ENCODE measurements at places on chromosomes 4 and X.

DNA sequence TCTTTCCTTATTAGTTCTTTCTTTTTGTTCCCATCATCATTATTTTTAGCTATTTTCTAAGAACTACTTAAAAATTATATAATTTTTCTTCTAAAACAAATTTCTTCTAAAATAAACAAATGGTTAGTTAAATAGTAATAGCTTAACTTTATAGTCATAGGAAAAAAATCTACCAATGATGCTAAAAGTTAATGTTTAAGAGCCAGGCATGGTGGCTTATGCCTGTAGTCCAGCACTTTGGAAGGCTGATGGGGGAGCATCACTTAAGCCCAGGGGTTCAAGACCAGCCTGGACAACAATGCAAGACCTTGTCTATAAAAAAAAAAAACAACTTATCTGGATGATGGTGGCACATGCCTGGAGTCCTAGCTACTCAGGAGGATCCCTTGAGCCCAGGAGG is 127.1 kb upstream of the ANXA3 start:
- DNase-seq, result no peak

GRCh38 chrX:41108463-41109205 is 23.4 kb downstream of the USP9X start:
- DNase-seq, result no peak

DNA sequence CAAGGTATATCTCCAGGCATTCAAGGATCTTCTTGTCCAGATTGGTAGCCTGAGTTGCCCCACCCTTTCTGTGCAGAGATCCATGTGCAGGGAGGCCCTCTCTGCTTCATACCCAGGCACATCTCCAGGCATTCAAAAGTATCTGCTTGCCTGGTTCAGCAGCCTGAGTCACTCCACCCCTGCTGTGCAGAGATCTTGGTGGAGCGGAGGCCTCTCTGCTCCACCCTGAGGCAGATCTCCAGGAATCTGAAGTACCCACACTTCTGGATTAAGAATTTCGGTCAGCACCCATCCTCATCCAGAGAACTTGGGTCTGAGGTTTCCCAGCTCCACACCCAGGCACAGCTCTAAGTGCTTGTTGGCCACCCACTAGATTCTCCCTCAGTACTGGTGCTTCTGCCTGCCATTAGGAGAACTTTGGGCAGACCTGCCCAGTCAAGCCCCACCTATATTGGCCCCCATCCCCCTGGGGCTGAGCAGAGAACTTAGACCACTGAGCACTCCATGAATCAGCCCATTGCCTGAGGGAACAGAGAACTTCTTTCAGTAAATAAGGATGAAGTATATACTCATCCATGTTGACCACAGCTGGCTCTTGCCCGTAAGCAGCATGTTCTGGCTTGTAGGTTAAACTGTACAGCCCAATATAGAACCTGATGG is 199.5 kb upstream of the ZCCHC13 start:
- no peak for DNase-seq

- DNase-seq, result peak; percentile 37
These were observed 43.7 kb downstream of the NSG1 start for GRCh38 chr4:4430492-4431195.

GRCh38 chr4:151806511-151806927 is 45.7 kb upstream of the GATB start:
- DNase-seq, result no peak

DNA sequence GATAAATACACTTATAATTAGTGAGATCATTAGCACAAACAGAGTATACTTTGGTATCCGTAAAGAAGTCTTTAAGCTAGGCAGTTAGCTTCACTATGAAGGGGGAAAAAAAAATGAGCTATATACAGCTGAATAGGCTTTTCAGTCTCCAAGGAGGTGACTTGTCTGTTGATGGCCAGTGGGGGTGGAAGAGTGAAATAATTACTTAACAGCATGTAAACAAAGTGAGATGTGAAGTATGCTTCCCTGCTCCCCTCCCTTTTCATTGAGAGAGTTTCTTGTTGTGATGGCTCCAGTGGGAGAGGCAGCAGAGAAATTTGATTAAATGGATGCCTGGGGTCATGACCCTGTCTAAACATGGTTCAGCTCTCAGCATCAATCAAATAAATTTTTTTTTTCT is 180.9 kb downstream of the DACH2 start:
- no peak for DNase-seq

GRCh38 chr4:139866276-139866962 is 200.8 kb downstream of the MGST2 start:
- no peak for DNase-seq

DNA sequence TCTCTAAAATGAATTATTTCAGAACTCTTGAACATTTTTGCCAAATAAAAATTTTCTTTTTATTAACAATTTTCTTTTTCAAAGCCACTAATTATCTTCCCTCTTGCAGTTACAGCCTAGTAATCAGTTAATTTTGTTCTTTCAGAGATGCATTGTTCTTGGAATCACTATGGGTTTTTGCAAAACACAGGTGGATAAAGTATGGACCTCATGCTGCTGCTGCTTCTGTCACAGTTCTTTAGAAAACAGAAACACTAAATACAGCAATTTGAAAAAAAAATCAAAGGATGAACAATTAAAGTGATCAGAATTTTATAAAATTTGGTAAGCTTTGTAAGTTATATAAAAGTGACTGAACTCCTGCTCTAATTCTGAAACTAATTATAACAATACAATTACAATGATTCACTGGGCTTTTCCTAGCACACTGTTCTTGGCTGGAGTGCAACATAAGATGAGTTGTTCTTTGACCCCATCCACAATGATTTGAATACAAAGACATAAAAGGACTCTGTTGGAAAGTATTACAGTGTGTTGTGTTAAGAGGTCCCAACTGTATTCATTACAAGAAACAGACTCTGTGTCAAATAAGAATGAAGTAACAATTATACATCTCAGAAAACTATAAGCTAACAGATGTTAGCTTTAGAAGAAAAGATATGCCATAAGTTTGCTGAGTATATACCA is 59.4 kb upstream of the GK2 start:
- DNase-seq, result no peak

DNA sequence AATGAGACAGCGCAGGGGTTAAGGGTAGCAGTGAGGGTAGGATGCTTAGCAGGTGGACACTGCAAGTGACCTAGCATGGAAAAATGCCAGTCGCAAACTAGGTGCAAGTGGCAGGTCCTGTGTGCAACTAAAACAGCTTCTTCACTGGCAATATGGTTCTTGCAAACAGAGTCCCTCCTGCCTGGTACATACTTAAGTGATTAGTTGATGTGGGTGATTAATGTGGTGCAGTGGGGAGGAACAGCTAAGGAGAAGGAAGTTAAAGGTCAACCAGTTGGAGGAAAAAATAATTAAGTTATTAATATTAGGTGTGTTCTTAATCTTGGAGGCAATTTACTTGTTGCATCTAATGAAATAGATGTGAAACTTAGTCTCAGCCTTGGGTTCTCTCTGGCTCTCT is 121.6 kb upstream of the IGFBP7 start:
- DNase-seq, result no peak

DNA sequence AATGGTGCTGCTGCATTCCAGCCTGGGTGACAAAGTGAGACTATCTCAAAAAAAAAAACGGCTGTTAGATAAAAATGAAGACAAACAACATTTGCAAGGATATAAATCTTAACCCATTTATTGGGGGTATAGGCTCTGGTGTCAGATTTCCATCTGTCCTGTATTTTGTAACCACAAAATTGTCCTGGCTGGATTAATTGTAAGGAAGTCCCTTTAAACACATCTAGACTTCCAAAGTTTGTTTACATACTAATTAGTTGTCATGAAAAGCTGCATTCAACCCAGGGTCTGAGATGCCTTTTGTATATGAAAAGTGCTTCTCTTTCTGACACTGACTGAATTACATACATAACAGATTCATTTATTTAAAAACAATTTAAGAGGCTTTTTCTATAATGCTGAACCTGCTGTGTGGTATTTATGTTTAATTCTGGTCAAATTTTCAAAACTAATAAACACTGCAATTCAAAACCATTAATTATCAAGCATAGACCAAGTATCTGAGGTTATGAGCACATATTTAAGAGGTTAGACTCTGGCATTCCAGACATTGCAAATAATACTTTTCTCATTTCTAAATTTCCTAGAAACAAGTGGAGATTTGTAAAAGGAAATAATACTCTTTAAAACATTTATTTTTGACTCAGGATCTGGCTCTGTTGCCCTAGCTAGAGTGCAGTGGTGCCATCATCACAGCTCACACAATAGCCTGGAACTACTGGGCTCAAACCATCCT is 17.5 kb upstream of the UGDH start:
- DNase-seq, result no peak

DNA sequence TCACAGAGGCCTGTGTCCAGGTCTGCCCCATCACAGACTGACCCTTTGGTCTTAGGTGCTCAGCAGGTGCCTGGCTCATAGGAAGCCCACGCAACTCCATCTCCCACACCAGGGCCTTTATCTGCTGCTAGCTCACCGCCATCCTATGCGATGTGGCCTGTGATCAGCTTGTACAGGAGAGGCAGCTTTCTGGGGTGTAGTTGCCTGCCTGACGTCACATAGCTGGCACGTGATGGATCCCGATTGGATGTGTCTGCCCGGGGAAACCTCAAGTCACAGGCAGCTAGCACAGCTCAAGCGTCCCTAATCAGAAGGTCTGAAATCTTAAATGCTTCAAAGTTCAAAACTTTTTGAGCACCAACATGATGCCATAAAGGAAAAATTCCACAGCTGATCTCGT is 41.2 kb upstream of the CLDN34 start:
- no peak for DNase-seq

- no peak for DNase-seq
These were observed 1080.4 kb upstream of the INTU start for GRCh38 chr4:126552321-126552720.

GRCh38 chr4:9999956-10000561 is 21.2 kb downstream of the SLC2A9 start:
- no peak for DNase-seq

DNA sequence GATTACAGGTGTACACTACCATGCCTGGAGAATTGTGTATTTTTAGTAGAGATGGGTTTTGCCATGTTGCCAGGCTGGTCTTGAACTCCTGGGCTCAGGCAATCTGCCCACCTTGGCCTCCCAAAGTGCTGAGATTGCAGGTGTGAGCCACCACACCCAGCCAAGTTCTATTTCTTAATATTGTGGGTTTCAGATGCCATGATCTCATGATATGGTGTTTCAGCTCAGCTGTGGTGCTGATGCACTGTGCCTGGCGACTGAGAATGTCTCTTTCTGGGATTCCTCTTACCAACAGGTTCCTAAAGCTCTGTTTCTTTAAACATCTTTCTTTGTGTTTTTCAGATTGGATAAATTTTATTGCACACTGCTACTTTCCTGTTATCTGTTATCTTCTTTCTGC is 17.3 kb upstream of the NDUFC1 start:
- DNase-seq, result no peak

- no peak for DNase-seq
These were observed 756 bp upstream of the ADAMTS3 start for GRCh38 chr4:72569719-72570235.

- DNase-seq, result no peak
These were observed 8.7 kb upstream of the MSANTD1 start for GRCh38 chr4:3239998-3240920.
